ENCODE measurements at places on chromosomes 12 and 14.

DNA sequence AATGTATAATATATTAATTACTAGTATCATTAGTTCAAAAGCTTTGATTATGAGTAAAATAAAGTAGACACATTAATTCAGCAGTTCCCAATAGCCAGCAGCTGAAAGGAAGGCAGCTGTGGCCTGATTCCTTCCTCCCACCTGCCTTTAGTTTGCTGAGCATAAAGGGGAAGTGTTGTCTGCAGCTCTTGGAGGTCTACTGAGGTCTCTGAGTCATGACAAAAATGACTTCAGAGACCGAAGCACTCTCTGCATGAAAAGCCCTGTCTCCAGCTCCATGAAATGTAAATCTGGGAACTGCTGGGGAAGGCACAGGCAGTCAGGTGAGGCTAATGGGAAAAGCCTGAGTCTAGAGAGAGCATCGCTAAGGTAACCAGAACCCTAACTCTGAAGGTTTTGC lies 165.4 kb downstream of the NRXN3 start:
- no peak for DNase-seq

DNA sequence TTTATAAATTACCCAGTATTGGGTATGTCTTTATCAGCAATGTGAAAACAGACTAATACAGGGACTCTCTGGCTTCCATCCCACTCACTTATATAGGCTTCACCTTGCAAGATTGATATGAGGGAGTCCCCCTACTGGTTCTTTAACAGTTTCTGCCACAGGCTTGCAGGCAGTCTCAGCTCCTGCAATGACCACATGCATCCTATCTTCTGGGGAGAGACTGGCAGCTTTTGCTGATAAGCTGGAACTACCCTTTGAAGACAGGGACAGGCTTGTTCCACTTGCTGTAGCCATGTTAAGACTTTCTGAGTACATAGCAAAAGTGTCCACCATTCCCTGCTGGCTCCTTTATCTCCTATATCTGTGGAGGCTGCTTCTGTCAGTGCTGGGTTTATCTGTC lies 531.7 kb upstream of the FLRT2 start:
- no peak for DNase-seq

DNA sequence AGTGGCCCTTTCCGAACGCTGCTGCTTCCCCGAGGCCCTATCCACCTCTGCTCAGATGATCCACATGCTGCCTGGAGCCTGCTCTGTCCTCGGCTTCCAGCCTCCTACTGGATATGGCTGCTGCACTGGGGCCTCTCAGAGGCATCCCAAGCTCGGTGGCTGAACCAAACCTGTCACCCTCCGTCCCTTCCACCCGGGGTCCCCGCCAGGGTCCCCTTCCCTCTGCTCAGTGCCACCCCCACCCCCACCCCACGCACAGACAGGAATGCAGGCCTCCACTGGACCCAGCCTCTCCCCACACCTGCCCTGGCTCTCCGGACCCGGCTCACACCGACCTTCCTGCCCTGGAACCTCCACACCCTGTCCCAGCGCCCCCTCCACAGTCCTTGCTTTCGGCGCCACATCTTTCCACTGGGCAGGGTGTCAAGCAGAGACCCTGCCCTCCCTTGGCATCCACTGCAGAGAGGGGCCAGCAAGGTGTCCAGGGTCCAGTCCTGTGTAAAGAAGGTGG lies 6.1 kb downstream of the CEP170B start:
- DNase-seq = peak; percentile 12

- DNase-seq = no peak
These were observed 127.0 kb downstream of the ADCK1 start for GRCh38 chr14:77926942-77927341.

DNA sequence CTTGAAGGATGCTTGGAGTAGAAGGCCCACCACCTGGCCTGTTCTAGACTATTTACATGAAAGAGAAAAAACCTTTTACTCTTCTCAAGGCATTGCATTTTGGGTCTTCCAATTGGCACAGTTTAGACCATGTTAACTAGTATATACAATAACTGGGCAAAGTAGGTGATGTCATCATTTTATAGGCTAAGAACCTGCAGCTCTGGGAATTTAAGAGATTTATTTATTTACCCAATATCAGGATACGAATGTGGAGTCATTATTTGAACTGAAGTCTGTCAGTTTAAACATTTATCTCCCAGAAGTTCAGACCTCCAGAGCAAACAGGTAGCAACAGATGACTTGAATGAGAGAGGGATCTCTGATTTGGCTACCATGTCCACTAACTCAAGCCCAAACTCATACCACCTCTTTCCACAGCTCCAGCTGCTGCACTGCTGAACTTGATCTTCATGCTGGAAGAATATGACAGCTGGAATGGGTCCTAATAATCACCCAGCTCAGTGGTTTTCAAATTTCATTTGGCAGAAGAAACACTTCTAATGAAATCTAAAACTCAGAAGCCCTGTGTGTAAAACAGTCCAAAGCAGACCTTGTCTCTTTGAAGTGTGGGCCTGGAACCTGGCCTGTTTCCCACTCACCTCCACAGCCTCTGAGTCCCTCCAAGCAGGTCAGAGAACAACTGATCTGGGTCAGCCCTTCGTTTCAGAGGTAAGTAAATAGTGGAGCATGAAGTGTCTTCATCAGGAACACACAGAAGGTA lies 179.2 kb downstream of the EMP1 start:
- DNase-seq = no peak

DNA sequence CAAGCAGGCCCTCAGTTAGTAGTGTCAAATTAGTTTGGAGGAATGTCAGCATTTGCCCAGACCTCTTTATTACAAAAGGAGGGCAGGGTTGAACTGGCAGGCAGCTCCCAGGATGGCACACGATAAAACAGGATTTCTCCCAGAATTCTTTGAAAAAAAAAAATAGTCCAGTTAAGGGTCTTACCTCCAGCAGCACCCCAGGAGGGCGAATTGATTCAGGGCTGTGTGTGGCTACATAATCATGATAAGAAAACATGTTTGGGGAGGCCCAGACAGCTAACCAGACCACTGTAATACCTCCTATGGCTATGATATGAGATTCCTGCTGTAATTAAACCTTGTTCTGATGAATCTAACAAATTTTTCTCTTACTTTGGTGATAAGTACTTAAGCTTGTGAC lies 38.8 kb upstream of the NT5DC3 start:
- DNase-seq = no peak

- DNase-seq = peak; percentile 46
These were observed 78.7 kb downstream of the PPM1A start for GRCh38 chr14:60327447-60328331.

- DNase-seq = no peak
These were observed 40.8 kb upstream of the PNMA1 start for GRCh38 chr14:73754911-73755360.

GRCh38 chr14:45891417-45892080 lies 638.5 kb upstream of the MIS18BP1 start:
- DNase-seq = peak; percentile 28

GRCh38 chr12:43022838-43023237 lies 433.3 kb upstream of the PRICKLE1 start:
- DNase-seq = no peak

DNA sequence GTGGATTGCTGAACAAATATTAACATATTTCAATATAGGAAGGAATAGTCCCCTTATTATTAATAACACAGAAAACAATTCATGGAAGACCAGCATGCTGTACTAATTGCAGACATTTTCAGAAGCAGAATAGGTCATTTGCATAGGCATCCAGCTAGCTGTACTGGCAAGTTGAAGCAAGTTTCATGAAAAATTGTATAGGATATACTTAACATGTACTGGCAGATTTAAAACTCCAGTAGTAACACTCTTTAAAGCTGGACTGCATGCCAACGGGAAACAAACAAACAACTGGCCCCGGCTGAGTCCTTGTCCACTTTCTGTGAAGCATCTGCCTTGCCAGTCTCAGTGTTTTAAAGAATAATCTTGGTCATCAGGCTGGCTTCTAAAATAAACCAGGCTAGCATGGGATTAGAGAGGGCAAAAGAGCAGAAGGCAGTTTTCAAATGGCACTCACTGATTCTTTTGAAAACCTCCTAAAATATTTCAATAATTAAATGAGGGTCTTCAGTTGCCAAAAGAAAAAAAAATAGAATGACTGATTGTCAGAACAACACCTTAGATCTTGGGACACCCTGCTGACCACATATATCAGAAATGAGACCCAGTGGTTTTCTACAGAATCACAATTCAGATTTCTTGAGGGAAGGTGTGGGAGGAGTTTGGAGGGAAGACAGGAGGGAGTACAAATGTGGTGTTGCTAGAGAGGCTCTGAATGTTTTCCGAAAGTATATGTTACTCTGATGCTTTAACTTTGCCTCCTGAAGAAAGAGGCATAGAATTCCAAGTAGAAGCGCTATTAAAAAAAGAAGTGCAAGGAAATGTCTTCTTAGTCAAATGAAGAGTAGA lies 122.5 kb upstream of the KRAS start:
- DNase-seq = no peak
